Keratinocyte (primary cell): ENCODE measurements at places on chromosomes 4 and X.
A peak's percentile ranks its signal among the peaks of the same experiment; 100 is the strongest.

DNA sequence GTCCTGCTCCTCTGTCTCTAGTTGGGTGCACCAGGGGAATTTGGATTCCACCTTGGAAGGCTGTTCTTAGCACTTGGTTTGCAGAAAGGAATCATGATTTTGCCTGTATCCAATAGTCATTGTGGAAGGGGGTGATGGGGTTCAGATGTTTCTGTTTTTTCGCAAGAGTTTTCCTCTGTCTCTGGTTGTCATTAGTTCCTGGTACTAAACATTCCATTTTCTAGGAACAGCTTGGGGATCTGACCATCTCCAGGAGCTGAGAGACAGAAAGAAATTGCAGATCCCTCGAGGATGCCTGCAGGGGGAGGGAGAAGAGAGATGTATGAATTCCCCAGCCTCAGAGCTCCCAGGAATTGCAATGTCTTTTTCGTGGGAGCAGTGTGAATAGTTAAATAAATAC is 70.9 kb downstream of the CYTL1 start:
- H3K27ac ChIP-seq = no peak overlapping the region
- H3K27me3 ChIP-seq = peaks cover 8% of the 10 kb centered on the region
- DNase-seq = no peak
- H3K36me3 ChIP-seq = no peaks in the 10 kb centered on the region
- no peak overlapping the region for H3K4me3 ChIP-seq

GRCh38 chrX:123455693-123456092 is 271.6 kb downstream of the GRIA3 start:
- H3K4me1 ChIP-seq = no peaks in the 10 kb centered on the region
- H3K27ac ChIP-seq = no peak overlapping the region
- H3K27me3 ChIP-seq = no peaks in the 10 kb centered on the region
- DNase-seq = no peak

DNA sequence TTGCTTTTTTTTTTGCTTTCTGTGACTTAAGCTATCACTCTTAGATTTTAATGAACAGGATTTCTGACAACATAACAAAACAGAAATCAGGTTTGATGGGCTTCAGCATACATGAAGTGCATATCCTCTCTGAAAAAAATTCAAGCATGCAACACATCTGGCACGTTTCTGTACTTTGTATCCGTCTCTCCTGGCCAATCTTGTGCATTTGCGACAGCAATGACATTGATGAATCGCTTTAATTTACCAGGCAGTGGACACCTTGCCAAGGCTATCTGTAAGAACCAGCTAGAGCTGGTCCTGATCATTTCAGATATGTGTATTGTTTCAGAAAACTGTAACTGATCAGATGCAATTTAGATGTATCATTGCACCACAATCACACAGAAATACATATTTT is 93.3 kb downstream of the CCSER1 start:
- H3K27ac ChIP-seq = no peak overlapping the region
- no peak overlapping the region for H3K4me3 ChIP-seq
- DNase-seq = no peak
- H3K27me3 ChIP-seq = no peaks in the 10 kb centered on the region
- H3K4me1 ChIP-seq = no peaks in the 10 kb centered on the region
- no peaks in the 10 kb centered on the region for H3K36me3 ChIP-seq

DNA sequence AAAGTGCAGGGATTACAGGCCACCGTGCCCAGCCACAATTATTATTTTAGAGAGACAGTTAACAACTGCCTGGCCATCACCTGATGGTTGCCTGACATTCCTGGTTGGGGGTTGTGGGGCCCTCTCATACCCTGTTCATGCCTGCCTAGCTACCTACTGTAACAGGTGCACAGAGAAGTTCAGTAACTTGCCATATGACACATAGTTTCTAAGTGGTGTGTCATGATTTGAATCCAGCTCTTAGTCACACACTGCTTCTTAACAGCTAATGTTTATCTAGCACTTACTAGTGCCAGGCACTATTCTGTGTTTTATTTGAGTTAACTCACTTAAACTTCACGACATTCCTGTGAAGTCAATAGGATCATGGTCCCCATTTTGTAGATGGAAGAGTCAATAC is 122.7 kb upstream of the JADE1 start:
- H3K27me3 ChIP-seq = no peaks in the 10 kb centered on the region
- H3K4me3 ChIP-seq = no peak overlapping the region
- no peak for DNase-seq
- no peaks in the 10 kb centered on the region for H3K36me3 ChIP-seq

GRCh38 chrX:4754878-4755604 is 1041.6 kb upstream of the PRKX start:
- H3K4me1 ChIP-seq = no peaks in the 10 kb centered on the region
- DNase-seq = no peak
- no peaks in the 10 kb centered on the region for H3K27me3 ChIP-seq
- H3K27ac ChIP-seq = no peak overlapping the region
- no peaks in the 10 kb centered on the region for H3K36me3 ChIP-seq

GRCh38 chr4:153083447-153083947 is 120.7 kb upstream of the TRIM2 start:
- no peak overlapping the region for H3K27ac ChIP-seq
- H3K4me1 ChIP-seq = peaks cover 15% of the 10 kb centered on the region
- no peaks in the 10 kb centered on the region for H3K27me3 ChIP-seq
- H3K4me3 ChIP-seq = no peak overlapping the region
- DNase-seq = peak; percentile 26

DNA sequence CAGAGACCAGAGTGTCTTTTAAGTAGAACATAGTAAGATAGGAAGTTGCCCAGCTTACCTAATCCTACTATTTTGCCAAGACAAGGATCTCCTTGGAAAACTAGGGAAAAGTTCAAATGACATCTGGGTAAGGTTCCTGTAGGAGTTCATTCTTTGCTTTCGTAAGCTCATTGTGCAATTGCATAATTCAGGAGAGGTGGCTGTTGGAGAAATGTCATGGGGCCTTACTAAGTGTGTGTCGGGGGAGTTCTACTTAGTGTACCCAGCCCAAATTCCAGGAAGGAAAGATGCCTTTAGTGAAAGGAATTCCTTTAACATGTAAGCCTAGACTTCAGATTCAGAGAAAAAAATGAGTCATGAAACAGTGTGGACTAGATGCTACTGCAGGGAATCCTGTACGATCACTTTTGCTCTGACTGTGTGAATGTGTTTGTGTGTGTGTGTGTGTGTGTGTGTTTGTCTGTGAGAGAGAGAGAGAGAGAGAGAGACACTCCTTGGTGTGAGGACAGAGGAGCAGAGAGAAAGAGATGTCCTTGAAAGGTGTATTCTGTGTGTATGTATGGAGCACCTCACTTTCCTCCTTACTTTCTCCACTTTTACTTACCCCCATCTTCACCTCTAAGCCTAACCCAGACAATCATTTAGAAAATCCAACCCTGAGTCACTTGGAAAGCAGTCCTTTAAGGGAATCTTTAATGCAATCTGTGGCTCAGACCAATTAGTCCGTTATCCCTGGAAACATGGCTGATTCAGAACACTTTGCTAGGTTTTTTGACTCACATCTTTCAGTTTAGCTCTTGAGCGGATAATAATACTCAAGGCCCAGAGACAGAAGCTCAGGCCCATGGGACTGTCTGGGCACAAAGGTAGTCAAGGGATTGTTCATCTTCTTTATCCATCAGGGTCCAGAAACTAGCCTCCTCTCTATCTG is 114.5 kb upstream of the ACSL4 start:
- peaks cover 7% of the 10 kb centered on the region for H3K4me1 ChIP-seq
- H3K4me3 ChIP-seq = no peak overlapping the region
- peak; percentile 38 for DNase-seq
- H3K27ac ChIP-seq = peak overlapping the region; percentile 37

GRCh38 chr4:38210396-38211114 is 250.4 kb downstream of the PTTG2 start:
- no peak overlapping the region for H3K4me3 ChIP-seq
- no peak for DNase-seq
- no peaks in the 10 kb centered on the region for H3K4me1 ChIP-seq
- no peaks in the 10 kb centered on the region for H3K27me3 ChIP-seq
- H3K36me3 ChIP-seq = no peaks in the 10 kb centered on the region

DNA sequence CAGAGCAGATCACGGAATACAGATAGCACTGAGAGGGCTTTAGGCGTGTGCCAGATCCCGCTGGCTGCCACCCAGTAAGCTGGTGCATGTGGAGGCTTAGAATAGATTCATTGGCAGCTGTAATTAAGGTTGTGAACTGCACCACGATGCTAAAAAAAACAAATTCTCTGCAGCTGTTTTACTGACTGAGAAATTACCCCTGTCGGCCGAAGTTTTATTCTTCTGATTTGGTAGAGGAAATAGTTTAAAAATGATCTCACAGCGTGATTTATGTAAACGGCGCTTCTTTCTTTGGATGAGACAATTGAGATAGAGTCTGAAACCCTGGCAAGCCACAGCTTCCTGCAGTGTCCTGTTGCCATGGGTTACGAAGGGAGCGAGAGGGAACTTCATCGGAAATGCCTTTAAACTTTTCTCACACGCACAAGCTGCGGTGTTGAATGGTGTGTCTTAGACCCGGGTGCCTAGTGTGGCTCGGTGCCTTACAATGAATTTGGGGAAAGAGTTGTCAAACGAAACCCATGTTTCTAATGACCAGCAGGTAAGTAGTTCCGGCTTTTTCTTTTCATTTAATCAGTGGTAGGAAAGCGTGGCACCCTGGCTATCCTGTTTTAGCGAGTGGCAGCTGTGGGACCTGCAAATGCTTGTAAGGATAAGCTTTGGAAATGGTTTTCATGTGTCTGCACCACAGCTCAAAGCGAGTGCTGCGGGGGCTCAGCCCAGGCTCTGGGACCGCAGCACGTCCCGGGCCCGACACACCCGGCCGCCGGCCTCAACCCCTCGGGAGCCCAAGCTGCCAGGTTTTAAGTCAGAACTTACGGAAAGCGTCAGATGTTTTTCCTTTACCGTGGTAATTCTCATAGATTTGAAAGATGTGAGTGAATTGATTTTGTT is 71.7 kb upstream of the HGFAC start:
- no peak for DNase-seq
- peaks cover 16% of the 10 kb centered on the region for H3K4me1 ChIP-seq
- peak overlapping the region; percentile 11 for H3K4me3 ChIP-seq
- H3K27me3 ChIP-seq = peaks cover 16% of the 10 kb centered on the region
- no peaks in the 10 kb centered on the region for H3K36me3 ChIP-seq

DNA sequence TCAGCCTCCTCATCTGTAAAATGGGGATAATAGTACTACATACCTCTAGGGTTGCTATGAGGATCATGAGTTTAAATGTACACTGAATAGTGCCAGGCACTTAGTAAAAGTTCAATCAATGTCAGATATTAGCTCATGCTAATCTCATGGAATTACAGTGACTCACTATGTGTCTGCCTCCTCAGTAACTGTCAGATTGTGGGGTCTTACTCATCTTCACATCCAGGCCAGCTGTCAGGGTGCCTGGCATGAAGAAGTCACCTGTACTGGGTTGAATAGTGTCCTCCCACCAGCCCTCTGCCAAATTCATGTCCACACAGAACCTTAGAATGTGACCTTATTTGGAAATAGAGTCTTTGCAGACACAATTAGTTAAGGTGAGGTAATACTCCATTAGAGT is 54.3 kb upstream of the STIM2 start:
- no peak overlapping the region for H3K27ac ChIP-seq
- H3K27me3 ChIP-seq = no peaks in the 10 kb centered on the region
- no peaks in the 10 kb centered on the region for H3K4me1 ChIP-seq
- no peak for DNase-seq

- no peaks in the 10 kb centered on the region for H3K4me1 ChIP-seq
- no peak overlapping the region for H3K27ac ChIP-seq
- no peak overlapping the region for H3K4me3 ChIP-seq
- DNase-seq = no peak
- no peaks in the 10 kb centered on the region for H3K27me3 ChIP-seq
- no peaks in the 10 kb centered on the region for H3K36me3 ChIP-seq
Measured at GRCh38 chr4:164591666-164592065, 162.3 kb upstream of the SMIM31 start.

DNA sequence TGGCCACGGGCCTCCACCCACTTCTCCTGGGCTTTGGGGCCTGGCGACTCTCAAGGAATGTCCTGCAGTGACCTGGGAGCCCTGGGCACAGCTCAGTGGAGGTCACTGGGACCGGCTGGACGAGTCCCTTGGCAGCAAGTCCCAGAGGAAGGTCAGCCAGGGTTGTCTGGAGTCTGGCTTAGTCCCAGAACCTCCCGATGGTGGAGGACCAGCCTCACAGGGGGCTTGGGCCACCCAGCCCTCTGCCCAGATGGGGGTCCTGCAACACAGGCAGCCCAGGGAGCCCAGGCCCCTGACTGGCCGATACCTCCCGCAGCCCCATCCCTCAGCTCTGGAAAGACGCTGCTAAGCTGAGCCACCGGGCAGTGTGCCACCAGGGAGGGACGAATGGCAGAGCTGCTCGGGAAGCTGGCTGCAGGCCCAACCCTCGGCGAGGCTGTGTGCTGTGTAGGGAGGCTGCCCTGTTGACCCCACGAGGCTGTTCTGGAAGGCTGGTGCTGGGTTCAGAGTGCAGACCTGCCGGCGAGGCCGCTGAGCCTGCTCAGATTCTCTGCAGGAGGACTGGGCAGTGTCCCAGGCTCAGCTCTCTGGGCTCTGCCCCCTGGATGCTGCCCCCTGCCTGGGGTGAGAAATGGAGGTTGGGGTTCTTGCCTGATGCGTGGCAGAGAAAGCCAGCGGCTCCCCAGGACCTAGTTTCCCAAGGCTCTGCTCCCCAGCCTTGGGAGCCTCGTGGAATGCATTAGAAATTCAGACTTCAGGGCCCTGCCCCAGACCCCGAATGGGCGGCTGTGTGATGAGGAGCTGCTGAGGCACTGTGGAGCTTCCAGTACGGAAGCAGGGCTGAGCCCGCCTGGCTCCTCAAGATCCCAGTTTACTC is 61.7 kb downstream of the ADRA2C start:
- no peak overlapping the region for H3K27ac ChIP-seq
- no peaks in the 10 kb centered on the region for H3K4me1 ChIP-seq
- no peaks in the 10 kb centered on the region for H3K36me3 ChIP-seq
- DNase-seq = no peak
- H3K4me3 ChIP-seq = no peak overlapping the region

GRCh38 chr4:36208893-36209473 is 35.3 kb downstream of the ARAP2 start:
- no peaks in the 10 kb centered on the region for H3K4me1 ChIP-seq
- H3K27ac ChIP-seq = no peak overlapping the region
- no peaks in the 10 kb centered on the region for H3K27me3 ChIP-seq
- no peak overlapping the region for H3K4me3 ChIP-seq
- DNase-seq = no peak
- peaks cover 7% of the 10 kb centered on the region for H3K36me3 ChIP-seq

- peaks cover 48% of the 10 kb centered on the region for H3K36me3 ChIP-seq
- no peak for DNase-seq
- no peaks in the 10 kb centered on the region for H3K4me1 ChIP-seq
- H3K27ac ChIP-seq = no peak overlapping the region
Measured at GRCh38 chr4:3220476-3221183, 28.3 kb upstream of the MSANTD1 start.

- H3K4me1 ChIP-seq = peaks cover 17% of the 10 kb centered on the region
- no peak overlapping the region for H3K4me3 ChIP-seq
- H3K27ac ChIP-seq = no peak overlapping the region
Measured at GRCh38 chrX:152904151-152905080, 6.5 kb downstream of the ZNF185 start.

DNA sequence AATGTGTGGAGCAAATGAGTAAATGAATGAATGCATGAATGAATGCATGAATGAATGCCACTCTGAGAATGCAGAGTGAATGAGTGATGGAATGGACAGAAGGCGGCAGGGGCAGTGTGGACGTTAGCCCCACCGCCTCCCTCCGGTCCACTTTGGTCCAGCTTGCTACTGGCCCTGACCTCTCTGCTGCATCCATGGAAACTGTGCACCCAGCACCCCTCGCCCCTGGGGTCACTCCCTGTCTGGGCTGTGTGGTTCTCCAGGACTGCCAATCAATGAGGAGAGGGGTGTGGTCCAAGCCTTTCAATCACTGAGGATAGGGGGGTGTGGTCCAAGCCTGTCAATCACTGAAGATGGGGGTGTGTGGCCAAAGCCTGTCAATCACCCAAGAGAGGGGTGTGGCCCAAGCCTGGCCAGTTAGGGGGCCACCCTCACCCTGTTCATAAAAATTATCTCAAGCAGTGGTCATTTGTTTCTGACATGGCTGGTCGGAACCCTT is 39.2 kb upstream of the ASMTL start:
- no peaks in the 10 kb centered on the region for H3K27me3 ChIP-seq
- no peaks in the 10 kb centered on the region for H3K36me3 ChIP-seq
